ENCODE measurements at places on chromosomes 6 and 20.
A peak's percentile ranks its signal among the peaks of the same experiment; 100 is the strongest.

DNA sequence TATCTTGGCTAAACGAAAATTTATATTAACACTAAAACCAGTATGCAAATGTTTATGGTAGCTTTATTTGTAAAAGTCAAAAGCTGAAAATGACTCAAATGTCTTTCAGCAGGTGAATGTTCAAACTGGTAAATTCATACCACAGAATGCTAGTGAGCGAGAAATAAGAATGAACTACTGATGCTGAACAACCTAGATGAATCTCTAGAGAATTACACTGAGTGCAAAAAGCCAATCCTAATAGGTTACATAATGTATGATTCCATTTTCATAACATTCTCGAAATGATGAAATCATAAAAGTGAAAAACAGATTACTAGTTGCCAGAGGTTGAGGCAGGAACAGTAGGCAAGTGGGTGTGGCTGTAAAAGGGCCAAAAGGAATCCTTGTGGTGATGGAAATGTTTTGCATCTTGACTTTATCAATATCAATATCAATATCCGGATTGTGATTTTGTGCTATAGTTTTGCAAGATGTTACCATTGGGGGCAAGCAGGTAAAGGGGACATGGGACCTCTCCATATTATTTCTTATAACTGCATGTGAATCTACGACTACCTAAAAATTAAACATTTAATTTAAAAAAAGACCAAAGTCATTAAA is 26.1 kb downstream of the ZNF311 start:
- no peak for DNase-seq

GRCh38 chr6:54717849-54718455 is 128.6 kb upstream of the FAM83B start:
- DNase-seq: peak; percentile 15

GRCh38 chr6:54802775-54803634 is 43.6 kb upstream of the FAM83B start:
- DNase-seq: no peak

DNA sequence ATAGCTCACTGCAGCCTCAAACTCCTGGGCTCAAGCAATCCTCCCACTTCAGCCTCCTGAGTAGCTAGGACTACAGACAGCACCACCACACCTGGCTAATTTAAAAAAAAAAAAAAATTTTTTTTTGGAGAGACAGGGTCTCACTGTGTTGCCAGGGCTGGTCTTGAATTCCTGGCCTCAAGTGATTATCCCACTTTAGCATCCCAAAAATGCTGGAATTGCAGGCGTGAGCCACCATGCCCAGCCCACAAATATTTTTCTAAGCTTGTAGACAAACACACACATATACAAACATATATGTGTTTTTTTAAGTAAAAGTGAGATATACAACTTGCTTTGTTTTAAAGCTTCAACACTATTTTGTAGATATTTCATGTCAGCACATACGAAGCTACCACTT is 10.8 kb downstream of the HSPA12B start:
- DNase-seq: no peak

- DNase-seq: no peak
Measured at GRCh38 chr6:18432180-18432579, 45.0 kb downstream of the RNF144B start.

- DNase-seq: no peak
Measured at GRCh38 chr6:24321538-24322162, 36.2 kb downstream of the DCDC2 start.

- no peak for DNase-seq
Measured at GRCh38 chr20:16703570-16703969, 26.3 kb upstream of the SNRPB2 start.

DNA sequence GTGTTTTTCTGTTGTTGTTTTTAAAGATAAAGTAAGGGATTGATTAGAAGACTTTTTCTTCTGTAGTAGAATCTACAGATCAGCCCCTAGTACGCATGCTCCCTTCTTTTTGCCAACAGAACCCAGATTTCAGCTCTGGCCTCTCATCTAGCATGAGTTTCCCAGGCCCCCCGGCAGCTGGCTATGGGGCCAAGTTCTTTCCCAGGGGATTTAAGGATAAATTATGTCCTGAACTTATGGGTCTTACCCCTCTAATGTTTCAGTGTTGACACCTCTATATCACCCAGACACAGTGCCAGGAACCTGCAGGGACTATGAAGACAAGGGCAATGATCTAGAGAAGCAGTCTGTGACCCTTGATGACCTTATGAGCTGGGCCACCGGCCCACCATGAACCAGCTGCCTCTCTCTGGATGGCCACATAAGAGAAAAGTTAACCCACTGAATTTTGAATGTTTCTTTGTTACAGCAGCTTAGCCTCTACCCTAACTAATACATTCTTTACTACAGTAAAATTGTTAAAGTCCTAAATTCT is 150.5 kb downstream of the UNC5CL start:
- no peak for DNase-seq

DNA sequence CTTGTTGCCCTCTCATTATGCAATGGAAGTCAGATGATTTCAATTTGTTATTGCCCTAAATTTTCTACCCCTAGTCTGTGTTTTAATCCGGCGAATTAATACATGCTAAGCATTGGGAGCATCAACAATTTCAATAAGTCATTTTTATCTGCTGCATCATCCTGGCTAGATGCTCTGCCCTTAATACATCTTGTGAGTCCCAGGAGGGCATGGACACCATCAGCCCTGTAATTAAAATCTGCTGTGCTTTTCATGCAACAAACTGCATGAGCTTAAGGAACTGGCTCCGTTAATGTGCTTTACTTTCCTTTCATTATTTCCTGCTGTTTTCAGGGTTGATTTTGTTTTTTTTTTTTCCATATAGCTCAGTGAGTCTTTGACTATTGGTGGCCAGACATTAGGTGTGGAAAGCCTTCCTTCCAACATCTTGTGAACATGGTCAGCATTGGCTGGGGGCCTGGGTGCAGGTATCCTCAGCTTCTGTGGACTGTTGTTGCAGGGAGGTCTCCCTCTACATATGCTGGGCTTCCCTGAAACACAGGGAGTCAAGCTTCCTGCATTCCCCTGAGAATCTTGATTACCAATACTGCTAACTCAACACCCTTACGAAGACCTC is 8.5 kb upstream of the PBOV1 start:
- no peak for DNase-seq

DNA sequence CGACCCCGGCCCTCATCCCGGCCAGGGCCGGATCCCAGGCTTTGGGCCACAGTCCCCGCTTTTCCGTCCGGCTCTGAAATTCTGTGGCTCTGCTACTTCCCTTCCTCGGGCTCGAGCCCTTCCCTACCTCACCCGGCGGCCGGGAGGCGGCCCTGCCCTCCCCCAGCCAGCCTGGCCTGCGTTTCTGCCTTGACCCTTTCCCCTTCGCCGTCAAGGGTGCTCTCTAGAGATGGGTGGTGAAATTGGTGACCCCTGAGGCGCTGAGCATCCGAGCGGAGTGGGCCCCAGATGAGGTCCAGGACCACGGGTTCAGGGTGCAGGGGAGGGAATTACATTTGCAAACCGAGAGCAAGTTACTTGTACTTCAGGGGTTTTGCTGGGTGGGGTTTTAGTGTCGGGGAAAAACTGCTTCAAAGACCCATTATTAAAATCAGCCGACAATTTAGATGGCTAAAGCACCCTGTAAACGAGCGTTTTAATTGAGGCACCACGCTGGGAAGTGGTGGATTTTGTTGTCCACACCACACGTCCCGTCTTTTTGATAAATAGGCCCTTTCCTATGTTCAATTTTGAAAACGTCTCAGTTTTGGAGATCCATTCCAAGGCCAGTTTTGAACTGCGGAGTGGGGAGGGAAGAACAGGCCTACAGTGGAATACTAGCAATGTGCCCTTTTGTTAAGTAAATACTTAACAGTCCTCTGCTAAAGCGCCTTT is 9.9 kb downstream of the TFAP2A start:
- DNase-seq: no peak

GRCh38 chr20:41669708-41670263 is 51.6 kb upstream of the CHD6 start:
- DNase-seq: no peak

DNA sequence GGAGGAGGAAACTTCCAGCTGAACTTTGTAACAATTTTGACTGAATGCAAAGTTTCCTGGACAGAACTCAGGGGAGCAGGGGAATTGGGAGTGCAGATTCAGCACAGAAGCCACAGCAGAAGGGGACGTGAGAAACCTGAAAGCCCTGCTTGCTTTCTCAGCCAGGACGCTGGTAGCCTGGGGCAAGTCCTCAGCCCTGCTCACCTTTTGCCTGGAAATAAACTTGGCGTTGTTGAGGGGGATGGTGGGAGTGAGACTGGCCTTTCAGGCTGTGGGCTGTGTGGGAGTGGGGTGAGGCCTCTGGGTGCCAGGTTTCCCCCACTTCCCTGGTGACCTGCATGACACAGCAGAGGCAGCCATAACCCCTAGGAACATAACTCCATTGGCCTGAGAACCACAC is 238.1 kb upstream of the HS3ST5 start:
- DNase-seq: no peak

GRCh38 chr20:9590189-9590588 is 75.8 kb downstream of the LAMP5 start:
- no peak for DNase-seq

DNA sequence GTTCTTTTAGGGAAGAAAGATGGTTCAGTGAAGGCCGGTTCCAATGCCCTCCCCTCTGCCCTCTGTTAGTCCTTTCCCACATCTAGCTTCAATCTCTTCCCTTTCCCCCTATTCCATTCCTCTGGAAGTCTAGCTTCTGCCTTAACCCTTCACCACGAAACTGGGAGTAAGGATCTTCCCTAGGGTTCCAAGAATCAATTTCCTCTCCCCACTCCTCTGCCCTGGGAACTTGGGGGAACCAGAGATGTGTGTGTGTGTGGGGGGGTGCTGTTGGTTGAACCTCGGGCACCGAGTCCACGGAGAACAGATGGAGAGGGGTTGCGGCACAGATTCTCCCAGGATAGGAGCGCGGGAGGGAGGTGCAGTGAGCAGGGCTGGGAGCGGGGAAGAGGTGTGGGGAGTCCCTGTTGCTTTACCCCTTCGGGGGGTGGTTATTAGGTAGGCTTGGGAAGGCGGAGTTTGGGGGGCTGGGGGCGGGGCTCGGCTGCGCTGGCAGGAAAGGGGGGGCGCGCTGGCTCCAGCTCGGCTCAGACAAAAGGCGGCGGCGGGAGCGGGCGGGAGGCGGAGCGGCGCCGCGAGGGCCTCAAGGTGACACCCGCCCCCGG is at the start of gene TMEM151B:
TSS of gene TMEM151B (plus strand) at position 530 of the 605 bp plus-strand sequence. CDS start 293 bp downstream, outside the sequence.
- DNase-seq: no peak

DNA sequence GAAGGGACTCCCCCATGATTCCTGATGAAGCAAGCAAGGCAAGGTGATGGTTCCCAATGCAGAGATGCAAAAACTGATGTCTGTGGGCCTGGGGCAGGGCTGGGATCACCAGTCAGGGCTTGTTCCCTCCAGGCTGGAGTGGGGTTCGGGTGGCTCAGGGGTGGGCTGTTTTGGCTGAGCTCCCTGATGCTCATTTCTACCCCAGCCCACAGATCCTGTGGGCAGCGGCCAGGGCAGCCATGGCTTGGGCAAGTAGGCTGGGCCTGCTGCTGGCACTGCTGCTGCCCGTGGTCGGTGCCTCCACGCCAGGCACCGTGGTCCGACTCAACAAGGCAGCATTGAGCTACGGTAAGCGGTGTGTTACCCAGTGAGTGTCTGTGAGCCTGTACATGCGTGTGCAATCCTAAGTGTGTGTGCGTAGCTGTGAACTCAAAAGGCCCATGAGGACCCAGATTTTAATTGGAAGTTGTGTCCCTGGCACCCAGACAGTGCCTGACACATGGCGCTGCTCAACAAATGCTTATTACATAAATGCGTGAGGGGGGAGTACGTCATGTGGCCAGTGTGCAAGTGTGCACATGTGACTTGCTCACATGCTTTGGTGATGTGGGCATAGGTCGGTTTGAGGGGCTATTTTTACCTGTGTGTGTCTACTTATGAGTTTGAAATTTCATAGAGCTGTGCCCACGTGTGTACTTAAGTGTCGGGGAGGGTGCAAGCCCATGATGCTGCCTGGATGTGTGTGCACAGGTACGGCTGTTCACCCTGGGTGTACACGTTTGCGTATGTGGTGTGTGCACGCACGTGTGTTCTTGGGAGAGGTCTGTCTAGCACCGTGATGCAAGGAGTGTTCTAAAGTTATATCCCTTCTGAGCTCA is 1.1 kb downstream of the BPIFB2 start:
- no peak for DNase-seq

- no peak for DNase-seq
Measured at GRCh38 chr20:20000211-20000968, 16.8 kb upstream of the NAA20 start.

DNA sequence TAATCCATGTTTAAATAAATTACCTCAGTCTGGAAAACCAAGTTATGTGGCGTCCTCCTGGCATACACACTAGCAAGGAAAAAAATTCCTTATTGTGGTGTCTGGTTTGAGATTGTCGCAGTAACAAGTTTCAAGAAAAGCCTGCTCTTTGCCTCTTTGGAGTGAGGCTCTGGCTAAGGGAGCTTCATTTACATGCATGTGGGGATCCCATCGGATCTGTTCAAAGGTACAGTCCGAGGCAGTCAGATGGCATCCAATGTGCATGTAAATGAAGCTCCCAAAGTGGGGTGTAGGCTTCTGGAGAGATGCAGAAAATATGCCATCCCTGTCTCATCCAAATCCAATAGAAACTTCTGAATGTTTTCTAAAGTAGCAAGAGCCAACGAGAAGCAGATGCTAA is 199.5 kb upstream of the FBXL4 start:
- no peak for DNase-seq

GRCh38 chr6:117072134-117072533 is 193.2 kb upstream of the VGLL2 start:
- DNase-seq: no peak

GRCh38 chr6:42628604-42629003 is 64.8 kb downstream of the UBR2 start:
- no peak for DNase-seq

GRCh38 chr6:149965194-149966020 is 1.7 kb downstream of the ULBP1 start:
- DNase-seq: no peak

DNA sequence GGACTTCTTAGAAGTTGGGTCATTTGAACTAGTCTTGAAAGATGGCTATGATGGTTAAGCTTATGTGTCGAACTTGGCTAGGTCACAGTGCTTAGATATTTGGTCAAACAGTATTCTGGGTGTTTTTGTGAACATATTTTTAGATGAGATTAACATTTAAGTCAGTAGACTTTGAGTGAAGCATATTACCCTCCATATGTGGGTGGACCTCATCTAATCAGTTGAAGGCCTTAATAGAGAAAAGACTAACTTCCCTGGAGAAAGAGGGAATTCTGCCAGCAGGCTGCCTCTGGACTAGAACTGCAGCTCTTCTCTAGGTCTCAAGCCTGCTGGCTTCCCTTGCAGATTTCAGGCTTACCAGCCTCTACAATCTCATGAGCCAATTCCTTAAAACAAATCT is 76.9 kb downstream of the RCAN2 start:
- no peak for DNase-seq

DNA sequence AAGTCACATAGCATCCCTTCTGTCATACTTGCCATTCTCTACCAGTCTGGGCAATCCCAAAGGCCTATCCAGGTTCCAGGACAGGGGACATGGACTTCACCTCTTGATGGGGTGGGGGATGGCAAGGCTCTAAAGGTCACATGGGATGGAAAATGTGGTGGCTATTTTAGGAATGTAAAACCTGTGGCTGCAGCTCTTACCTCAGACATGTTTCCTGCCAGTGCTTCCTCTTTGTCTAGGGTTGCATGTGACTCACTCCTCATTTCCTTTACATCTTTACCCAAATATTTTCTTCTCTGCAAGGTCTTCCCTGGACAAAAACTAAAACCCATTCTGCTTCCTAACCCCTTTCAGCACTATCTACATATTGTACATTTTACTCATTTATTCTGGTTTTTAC is 135.7 kb downstream of the BTBD3 start:
- DNase-seq: no peak
